Foreskin keratinocyte (primary cell): ENCODE measurements at places on chromosomes 13 and 19.

DNA sequence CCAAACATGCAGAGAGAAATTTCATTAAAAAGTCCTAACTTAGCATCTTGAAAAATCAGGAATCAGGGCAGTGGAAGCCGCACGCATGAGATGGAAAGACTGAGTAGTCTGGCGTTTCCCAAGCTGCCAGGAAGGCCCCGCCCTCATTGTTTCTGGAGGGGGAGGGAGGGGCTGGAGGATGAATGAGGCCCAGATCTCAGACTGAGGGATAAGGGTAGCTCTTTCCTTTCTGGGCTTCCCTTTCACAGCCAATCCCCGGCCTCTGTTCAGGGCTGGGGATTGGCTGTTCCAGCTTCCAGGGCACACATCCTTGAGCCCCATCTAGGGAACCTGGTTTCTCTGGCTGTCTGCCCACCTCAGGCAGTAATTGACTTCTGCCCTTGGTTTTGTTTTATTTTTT is 7.3 kb downstream of the C19orf53 start:
- DNase-seq: no peak

DNA sequence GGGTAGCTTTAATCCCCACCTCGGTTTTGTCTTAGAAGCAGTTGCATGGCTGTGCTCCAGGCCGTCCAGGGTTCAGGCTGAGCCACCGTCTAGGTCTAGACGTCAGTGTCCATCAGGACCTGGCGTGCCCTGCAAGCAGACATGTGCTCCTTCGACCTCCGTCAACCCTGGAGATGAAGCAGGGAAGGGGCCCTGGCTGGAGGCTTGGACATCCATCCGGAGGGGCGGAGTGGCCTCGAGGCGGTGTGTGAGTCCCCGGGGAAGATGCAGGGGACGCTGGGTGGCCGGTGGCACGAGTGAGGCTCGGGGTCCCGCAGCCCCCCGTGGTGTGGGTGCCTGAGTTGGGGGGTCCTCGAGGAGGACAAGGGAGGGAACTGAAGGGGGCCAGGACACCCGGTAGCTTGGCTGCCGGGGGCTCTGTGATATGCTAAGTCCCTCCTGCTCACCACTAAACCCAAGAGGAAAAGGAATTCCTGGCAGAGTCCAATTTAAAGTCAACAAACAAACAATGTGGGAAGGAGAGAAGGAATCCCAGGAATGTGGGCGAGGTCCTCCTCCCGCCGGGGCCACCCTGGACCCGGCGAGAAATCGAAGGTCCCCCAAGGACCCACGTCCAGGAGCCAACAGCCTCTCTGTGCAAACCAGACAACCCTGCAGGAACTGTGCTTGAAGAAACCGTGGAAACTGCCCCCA is 14.9 kb upstream of the PTBP1 start:
- peak; percentile 46 for DNase-seq

DNA sequence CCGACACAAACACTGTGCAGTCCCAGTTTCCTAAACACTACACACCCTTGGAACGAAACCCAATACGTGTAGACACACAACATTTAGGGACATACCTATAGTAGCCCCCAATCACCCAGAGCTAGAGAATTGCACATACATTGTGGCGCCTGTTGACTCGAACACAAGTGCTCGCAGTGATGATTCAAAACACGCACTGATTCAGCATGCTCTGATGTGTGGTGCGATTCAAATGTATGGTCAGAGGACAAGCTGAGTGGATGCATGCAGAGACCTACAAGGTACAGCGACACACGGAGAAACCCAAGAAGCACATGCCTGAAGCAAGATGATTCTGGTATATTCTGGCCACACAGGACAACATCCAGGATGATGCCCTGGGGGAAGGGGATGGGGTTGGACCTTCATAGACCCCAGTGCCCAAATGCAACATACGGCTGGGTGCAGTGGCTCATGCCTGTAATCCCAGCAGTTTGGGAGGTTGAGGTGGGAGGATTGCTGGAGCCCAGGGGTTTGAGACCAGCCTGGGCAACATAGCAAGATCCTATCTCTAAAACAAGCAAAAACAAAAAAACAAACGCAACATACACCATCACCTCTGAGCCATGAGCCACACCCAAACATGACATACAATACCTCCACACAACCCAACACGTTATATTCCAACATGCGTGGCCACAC is 997 bp upstream of the KCNN4 start:
- DNase-seq: no peak

GRCh38 chr13:51728972-51729371 is 75.0 kb downstream of the DHRS12 start:
- DNase-seq: peak; percentile 80

DNA sequence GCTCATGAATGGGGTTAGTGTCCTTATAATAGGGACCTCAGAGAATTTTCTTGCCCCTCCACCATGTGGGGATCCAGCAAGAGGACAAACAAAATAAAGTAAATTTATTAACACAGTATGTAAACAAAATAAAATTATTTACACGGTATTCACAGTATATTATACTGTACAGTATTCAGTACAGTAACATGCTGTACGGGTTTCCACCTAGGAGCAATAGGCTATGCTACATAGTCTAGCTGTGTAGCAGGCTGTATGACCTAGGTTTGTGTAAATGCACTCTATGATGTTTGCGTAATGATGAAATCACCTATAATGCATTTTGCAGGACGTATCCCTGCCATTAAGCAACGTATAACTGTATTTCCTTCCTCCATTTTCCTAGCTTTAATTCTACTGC is 11.8 kb upstream of the DIAPH3 start:
- DNase-seq: no peak

- DNase-seq: no peak
Measured at GRCh38 chr13:112867301-112867711, 101.7 kb upstream of the MCF2L start.

DNA sequence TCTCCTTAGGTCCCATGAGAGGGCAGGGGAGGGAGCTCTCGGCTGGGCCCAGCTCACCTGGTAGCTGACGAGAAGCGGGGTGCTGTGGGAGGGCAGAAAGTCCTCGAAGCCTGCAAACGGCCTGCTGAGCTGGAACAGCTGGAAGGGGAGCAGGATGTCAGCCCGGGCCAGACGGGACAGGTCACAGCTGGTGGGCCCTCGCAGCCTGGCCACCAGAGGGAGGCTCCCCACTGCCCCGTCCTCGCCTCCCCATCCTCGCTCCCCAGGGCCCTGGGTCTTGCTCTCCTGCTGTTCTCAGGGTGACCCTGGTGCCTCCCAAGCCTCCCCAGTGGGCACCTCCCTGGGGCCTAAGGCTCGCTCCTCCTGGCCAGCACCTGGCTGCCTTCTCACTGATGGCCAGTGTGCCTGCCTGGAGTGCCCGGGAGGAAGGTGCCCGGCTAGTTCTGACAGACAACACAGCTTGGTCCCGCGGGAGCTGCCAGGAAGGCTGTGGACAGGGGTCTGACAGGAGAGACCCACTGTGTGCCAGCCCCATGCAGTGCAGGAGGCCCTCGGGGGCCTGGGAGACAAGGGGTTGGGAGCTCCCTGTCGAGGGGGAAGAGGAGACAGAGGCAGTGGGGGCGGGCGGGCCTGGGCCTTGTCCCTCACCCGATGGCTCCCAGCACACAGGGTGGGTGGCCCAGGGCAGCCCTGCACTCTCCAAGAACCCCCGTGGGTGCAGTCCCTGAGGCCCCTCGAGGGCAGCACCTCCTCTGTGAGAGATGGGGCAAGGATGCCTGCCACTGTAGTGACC is 20.3 kb downstream of the GPX4 start:
- DNase-seq: no peak

DNA sequence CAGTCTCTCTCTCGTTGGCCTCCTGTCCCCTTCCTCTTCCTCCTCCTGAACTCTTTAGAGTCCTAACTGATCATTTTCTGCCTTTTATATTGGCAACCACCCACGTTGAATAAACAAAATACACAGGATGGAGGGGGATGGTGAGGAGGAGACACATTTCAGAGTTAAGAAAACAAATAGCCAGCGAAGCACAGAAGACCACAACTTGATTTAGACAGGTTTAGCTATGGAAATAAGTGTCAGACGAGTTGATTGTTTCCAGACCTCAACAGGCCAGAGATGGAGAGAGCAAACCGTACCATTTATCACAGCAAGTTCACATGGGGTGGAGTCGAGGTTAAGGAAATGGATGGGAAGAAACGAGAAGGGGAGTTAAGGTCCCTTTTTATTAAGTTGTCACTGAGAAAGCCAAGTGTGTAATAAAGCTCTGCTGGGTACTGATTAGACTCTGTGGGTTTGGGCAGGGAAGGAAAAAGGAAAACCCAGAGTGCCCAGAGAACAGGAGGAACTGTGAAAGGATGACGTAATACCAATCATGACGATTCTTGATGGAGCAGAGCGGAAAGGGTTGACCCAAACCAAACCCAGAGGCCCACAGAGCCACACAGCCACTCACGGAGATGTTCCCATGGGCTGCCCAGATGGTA is 11.1 kb upstream of the SERP2 start:
- no peak for DNase-seq

DNA sequence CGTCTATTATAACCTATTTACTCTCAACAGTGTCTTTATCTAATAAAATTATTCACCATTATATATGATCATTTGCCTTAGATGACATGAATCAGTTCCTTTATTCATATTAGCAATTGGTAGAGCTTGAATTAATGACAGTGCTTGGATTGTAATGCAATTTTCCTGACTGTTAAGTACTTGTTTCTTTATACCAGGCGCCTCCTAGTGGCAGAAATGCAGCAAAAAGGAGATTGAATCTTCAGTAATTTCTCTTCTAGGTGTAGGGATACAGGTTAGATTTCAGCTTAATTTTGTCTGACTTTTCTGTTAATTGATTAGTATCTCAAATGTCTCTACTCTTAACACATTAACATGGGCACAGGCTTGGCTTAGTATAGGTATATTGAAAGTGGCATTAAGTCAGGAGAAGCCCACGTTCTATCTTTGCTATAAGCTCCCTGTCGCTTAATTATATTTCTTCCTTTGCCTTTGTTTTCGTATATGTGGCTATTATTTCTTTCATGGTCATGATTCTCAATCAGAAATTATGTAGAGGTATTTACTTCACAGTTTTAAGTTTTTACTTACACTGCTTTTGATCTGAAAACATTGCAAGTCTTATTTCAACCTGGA is 9.1 kb upstream of the LHFPL6 start:
- peak; percentile 20 for DNase-seq

DNA sequence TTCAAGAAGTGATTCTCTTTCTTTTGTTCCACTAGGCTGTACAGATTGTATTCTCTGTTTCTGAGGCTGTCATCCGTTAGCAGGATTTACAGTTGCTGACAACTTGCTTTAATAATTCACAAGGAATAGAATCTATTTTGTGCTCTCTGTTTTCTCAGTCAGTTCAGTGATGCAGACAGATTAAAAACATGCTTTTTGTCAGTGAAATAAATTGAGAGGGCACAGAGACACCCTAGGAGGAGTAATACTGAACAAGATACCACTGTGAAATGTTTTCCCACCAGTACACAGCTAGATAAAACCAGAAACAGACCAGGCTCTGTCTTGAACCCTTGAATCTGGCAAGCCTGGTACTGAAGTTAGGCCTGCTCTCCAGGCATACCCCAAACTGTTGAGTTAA is 58.7 kb downstream of the LACC1 start:
- no peak for DNase-seq

DNA sequence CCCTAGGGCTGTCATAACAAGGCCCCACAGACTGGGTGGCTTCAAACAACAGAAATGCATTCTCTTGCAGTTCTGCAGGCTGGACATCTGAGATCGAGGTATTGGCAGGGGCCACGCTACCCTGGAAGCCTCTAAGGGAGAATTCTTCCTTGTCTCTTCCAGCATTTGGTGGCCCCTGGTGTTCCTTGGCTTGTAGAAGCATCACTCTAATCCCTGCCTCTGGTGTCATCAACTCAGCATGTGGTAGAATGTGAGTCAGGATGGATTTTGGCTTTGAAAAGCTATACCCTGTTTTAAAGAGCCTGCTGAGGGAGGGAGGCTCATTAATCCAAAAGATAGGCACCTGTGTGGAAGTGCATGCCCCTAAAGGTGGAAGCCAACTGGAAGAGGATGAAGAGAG is 7.9 kb upstream of the GGACT start:
- no peak for DNase-seq

DNA sequence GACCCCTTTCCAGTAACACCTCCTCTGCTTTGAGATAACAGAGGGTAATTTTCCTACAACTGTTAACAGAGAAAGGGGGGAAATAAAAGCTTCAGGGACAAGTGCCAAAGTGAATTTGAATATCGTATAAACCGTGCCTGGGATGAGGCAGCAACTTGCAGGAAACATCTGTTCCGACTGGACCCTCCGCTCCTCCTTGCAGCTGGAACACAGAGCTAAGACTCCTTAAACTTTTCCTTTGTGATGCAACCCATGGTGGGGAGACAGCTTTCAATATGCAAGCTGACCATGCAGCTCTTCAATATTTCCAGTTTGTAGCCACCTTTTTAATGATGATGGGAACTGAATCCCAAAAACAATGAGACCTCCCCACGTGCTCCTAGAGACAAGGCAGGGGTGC is 432.6 kb downstream of the ZNF536 start:
- no peak for DNase-seq

DNA sequence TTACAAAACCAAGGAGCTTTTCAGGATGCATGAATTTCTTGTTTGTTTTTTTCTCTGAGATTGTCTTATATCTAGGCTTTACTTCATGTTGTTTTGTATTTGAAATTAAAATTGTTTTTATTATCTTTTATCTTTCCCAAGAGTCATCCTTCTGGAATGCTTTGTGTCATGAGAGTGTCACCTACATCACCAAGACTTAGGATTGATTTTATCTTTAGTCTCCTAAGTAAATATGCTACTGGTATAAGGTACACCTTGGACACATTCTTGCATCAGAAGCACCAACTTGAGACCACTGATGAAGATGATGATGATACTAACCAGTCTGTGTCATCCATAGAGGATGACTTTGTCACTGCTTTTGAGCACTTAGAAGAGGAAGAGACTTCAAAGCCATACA is 26.4 kb downstream of the AKAP11 start:
- DNase-seq: no peak

- DNase-seq: no peak
Measured at GRCh38 chr19:5624018-5624663, 1.3 kb downstream of the SAFB start.

DNA sequence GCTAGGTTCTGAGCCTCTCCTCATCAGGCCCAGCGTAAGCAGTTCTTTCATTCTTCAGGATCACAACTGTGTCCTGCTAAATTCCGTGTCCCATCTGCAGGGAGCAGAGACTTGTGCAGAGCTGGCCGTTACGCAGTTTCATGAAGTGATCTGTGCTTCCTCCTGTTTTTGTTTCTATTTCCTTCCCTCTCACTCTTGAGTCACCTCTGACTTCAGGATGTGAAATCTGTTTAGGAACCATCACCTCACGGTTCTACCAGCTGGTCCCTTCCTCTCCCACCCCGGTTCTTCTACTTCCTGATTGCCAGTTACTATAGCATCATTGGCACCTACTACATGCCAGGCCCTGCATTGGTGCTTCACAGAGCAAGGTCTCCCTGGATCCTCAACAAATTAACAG is 8.5 kb downstream of the MAU2 start:
- no peak for DNase-seq
